ENCODE measurements at places on chromosomes 1 and 21.

DNA sequence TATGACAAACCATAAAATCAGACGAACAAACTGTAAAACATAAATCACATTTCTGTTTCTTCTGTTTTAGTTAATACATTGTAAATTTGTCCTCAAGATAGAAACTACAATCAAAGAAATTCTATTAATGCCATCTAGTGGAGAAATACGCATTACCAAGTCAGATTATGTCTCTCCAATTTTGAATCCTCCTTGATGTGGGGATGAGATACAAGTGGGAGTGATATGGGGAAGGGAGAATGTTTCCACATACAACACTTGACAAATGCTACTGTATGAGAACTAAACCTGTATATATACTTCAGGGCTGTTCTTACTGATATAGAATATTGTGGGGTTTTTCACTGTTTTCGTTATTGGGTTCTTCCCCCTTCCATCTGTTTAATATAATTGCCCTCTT lies 2.6 kb downstream of the HFM1 start:
- no peak for DNase-seq

DNA sequence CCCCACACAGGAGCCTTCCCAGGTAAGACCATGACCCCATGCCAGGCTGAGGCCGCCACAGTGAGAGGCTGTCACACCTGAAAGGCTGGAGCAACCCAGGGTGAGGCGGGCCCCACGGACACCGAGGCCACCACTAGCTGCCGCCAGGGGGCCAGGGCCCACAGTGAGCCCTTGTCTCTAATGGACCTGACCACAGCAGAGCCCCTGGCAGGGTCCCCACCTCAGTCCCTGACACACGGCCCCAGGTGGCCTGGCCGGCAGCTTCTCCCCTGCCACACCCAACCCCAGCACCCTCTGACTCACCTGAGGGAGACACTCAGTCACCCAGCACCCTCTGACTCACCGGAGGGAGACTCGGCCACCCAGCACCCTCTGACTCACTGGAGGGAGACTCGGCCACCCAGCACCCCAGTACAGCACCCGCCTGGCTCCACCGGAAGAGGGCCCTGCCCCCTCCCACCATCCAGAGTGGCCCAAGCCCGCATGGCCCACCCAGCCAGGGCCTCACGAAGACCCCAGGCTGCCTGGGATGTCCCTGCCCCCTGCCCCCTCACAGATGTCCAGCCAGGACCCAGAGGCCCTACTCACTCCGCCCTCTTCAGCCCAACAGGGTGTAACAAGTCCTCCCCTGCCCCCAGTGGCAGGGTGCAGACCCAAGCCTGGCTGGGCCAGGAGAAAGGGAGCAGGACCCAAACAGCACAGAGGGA lies 4.4 kb downstream of the DVL1 start:
- DNase-seq, result no peak

- no peak for DNase-seq
Observed at GRCh38 chr1:200230671-200231070, 179.2 kb downstream of the ZNF281 start.

DNA sequence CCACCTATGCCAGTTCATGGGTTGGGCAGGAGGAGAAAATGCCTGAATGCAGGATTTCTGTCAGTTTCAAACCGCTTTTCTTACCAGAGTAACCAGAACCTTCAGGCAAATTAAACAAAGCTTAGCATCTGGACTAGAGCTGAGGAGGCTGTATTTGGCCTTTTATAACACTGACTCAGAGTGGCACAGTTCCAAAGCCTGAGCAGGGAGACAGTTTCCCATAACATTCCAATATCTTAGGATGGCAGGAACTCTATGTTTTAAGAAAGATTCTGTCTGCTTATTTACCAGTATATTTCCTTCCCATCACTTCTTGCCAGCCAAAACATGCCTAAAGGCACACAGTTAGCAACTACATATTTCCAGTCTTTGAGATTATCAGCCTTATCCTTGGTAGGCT lies 46.8 kb downstream of the UBR4 start:
- no peak for DNase-seq

- no peak for DNase-seq
Observed at GRCh38 chr1:60431593-60431992, 358.0 kb upstream of the C1orf87 start.
